ENCODE measurements at places on chromosomes 3 and 15. TPM values are rescaled to one million over a fixed set of nuclear protein-coding genes. Genes with fewer than 3 reads are reported as not detected.
A peak's percentile ranks its signal among the peaks of the same experiment; 100 is the strongest.

The CPNE9 gene
- total RNA-seq: 0.14 TPM

GRCh38 chr3:45110509-45110833 lies 35.7 kb downstream of the CDCP1 start:
- DNase-seq: no peak

GRCh38 chr3:64270866-64271260 lies 45.6 kb upstream of the PRICKLE2 start:
- DNase-seq: no peak

- DNase-seq: no peak
Observed at GRCh38 chr3:52254608-52255007, 9.0 kb downstream of the PPM1M start.

GRCh38 chr3:189137416-189137815 lies 34.4 kb upstream of the TPRG1 start:
- no peak for DNase-seq

- no peak for DNase-seq
Observed at GRCh38 chr3:197800379-197800778, 9.3 kb downstream of the LRCH3 start.

The MYEF2 gene
- total RNA-seq: 11.8 TPM

DNA sequence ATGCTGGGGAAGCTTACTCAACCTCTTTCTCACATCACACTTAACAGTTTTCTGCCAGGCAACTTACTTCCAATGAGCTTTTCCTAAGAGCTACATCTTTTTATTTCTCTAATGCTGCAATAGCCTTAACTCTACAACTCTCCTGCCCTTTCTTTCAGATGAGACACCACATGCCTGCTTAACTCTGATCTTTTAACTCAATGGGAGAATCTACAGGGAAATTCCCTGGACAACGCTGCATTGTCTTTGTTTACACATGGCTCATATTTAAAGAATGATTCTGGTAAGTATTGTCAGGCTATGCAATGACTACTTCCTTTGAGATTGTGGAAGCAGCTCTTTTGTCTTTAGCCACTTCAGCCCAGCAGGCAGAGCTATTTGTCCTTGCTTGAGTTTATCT lies 353.1 kb upstream of the BCHE start:
- no peak for DNase-seq

- DNase-seq: no peak
Observed at GRCh38 chr3:4531478-4532025, 38.4 kb downstream of the ITPR1 start.

GRCh38 chr3:173676094-173676493 lies 278.6 kb downstream of the NLGN1 start:
- DNase-seq: no peak

DNA sequence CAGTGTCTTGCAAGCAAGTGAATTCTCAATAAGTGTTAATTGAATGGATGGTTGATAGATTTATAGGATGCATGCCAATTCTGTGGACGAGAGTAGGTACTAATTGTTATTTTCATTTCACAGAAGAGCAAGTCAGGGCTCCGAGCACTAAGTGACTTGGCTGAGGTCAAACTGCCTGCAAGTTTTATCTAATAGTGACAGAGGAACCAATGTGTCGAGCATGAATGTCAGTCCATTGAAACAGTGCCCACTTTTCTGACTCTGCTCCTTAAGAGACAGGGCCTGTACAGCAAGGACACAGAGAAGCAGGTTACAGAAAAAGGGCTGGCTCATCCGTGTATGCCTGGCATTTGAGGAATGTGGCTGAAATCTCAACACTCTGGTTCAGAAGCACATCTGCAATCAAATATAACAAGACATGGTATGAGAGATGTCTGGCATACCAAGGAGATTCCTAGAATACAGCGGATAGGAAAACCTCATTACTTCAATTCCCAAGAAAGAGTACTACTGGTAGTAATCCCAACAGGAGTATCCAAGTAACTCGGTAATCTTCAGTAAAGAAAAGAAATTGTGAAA lies 6.0 kb upstream of the B3GNT5 start:
- DNase-seq: no peak

The THPO gene
- not detected for total RNA-seq

The ADPRH gene
- 2.5 TPM for total RNA-seq

The CCDC14 gene
- total RNA-seq: 57.3 TPM

DNA sequence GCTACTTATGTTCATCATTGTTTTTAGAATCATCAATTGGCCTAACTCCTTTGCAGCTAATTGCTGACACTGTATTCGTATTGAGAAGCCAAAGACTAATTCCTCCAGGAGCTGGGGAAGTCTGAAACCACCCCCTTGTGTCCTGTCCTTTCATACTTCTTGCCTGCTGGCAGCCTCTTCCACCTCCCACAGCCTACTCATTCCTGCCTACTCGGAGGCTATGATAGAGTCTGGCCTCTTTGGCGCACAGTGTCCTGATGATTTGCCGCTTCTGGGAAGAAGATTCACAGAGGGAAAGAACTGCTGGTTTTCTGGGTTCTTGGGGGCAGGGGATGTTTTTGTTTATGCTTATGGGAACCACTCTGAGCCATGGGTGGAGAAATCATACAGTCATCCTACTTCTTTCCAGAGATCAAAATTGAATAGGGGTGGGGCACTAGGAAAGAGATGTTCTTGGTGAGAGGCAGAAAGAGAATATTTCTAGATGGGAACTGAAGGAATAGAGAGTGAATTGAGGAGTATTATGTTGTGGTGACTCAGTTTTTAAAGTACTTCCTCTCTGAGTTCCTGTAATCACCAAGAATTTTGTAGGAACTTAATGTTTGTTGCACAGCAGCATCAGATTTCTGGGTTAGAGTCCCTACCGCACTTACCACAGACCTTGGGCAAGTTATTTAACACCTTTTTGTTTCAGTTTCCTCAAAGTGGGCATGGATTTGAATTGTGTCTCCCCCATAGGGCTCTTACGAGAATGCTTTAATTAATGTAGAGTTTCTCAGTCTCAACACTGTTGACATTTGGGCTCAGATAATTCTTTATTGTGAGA lies 22.1 kb upstream of the SCAANT1 start:
- DNase-seq: no peak

The IGDCC3 gene
- 1.4 TPM for total RNA-seq

- peak; percentile 72 for DNase-seq
Observed at GRCh38 chr3:112973325-112974177, 1.4 kb downstream of the CD200R1 start.

DNA sequence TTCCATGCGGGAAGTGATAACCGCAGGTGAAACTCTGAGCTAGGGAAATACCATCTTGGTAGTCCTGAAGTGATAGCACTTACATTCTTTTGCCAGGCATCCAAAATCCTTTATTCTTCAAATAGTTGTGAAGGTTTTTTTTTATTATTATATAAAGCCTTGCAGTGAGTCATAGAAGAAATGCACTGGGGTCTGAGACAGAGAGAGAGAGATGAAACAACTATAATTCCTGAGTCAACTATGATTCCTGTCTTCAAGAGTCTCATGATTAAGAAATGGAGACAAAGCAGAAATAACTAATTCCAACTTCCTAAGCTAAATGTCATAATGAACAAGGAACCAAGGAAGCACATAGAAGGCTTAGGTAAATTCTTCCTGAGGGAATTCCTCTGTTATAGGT lies 495.6 kb downstream of the LPP start:
- no peak for DNase-seq

- no peak for DNase-seq
Observed at GRCh38 chr3:166177130-166177529, 339.9 kb upstream of the BCHE start.

The THAP10 gene
- 0.52 TPM for total RNA-seq

The ZNF385D gene
- total RNA-seq: 0.94 TPM

GRCh38 chr3:49359623-49360022 lies 1.5 kb upstream of the GPX1 start:
- DNase-seq: no peak

The CHRNA5 gene
- total RNA-seq: 1.9 TPM

GRCh38 chr3:106008766-106009165 lies 140.0 kb upstream of the CBLB start:
- no peak for DNase-seq

The ACTC1 gene
- total RNA-seq: 9.6 TPM

- peak; percentile 9 for DNase-seq
Observed at GRCh38 chr3:64399205-64399800, 174.0 kb upstream of the PRICKLE2 start.

DNA sequence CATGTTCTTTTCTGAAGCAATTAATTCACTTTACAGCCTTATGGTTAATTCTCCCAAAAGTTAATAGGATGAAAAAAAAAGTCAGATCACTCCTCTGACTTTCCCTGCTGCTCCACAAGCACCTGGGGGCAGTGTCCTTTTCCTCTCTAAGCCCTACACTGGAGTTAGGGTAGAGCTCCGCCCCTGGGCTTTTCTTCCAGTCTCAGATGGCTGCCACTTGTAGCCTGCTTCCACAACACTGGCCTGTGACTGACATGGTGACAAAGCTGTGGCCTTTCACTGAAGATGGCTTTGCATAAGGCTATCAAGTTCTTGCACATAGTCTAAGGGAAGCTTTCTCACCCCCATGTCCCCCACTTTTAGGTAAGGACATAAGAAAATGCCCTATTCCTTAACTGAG lies 1.3 kb upstream of the MON1A start:
- DNase-seq: no peak

- no peak for DNase-seq
Observed at GRCh38 chr3:174202116-174202515, 657.0 kb upstream of the NAALADL2 start.

GRCh38 chr3:69409831-69410230 lies 23.9 kb upstream of the FRMD4B start:
- DNase-seq: no peak

The ANXA2 gene
- 299 TPM for total RNA-seq

DNA sequence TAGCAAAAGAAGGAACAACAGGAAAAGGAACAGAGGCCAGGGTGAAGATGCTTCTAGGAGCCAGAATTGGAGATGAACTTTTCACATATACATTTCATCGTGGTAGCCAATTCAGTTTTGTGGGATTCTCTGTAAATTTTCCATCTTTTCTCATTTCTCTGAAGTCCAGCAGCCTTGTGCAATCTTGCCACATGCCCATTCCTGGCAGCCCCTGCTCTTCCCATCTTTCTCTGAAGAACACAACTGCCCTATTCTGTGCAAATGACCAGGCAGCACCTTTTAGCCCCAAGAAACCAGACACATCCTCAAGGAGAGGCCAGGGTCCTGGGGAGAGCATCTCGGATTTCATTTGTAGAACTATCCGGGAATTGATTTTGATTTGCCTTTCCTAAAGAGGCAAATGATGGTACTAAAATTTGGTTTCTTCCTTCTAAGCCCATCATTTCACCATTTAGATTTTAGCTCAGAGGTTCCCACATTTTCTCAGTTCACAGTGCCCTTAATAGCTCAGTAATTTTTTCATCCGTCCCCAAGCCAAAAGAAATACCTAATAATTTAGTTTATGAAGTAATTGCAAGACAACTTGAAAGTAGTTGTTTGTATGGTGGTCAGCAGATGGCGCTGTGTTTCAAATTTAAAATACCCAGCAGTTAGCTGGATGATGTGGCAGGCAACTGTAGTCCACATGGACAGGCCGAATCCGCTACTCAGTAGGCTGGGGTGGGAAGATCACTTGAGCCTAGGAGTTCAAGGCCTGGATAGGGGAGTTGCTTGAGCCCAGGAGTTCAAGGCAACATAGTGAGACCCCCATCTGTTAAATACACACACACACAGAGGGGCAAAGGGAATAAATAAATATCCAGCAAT lies 61.3 kb upstream of the ACKR4 start:
- DNase-seq: peak; percentile 62

DNA sequence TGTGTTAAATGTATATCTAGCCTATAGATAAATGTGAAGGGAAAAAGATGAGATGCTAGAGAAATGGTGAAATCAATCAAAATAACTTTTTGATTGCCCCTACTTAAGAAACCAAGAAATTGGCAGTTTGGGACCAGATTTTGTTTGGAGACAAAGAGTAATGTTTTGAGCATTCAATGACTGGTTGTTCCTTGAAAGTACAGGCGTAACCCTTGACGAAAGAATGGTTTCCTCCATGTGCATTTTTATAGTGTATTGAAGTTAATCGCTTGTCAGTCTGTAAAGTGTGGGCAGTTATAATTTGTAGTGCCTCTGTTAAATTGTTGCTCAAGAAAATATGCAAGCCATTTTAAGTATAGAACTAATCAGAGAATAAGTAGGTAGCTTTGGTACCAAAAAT lies 1.2 kb downstream of the KIF23 start:
- no peak for DNase-seq

The SLC7A14 gene
- 0.05 TPM for total RNA-seq

The PARP9 gene
- 48.8 TPM for total RNA-seq

DNA sequence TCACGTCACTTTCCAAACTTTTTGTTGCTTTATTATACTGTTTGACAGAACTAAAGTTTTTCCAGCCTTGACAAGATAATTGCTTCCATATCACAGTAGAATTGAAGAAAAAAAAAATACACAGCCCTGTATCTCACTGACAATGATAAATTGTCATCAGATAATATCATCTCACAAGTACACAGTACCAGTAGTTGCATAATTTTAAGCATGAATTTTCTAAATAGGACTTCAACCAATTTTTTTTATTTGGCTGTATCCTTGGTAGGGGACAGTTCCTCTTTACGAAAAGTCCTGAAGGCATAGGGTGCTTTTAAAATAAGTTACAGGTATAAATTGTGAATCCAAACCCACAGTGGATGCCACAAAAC lies 230.7 kb downstream of the ATP8B4 start:
- no peak for DNase-seq

GRCh38 chr3:108602249-108602934 lies 12.9 kb downstream of the DZIP3 start:
- DNase-seq: no peak

The TNNC1 gene
- 5.5 TPM for total RNA-seq

DNA sequence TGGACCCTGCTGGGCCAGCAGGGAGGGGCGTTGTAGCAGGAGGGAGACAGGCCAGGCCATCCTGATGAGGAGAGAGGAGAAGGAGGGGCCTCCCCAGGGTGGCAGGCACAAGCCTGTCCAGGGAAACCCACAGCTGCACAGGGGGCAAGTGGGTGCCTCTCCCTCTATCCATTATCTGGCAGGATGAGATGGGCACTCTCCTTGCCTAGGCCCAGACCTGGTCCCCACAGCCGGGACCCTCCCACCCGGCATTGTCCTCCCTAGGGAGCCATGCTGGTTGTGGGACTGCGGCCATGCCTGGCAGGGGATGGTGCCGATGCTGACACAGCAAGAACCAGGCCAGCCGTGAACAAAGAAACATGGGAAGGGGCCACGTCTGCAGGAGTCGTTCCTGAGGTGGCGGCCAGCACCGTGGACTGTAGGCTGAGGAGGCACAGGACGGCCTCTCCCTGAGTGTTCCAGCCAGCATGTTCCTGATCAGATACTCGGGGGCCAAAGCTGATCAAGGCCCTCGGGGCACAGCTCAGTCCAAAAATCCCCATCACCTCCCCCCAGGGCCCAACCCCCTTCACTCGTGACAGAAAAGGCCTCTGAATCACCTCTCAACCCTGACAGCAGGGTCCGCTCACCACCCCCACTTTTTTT lies 19.2 kb upstream of the CYP11A1 start:
- no peak for DNase-seq

- DNase-seq: peak; percentile 57
Observed at GRCh38 chr15:67033012-67033411, 32.4 kb upstream of the SMAD3 start.

The VEPH1 gene
- total RNA-seq: 0.19 TPM

GRCh38 chr3:47870702-47871260 lies 67.8 kb downstream of the DHX30 start:
- DNase-seq: no peak

GRCh38 chr15:78397382-78397781 lies 40.6 kb upstream of the IREB2 start:
- no peak for DNase-seq

GRCh38 chr3:132265488-132265887 lies 51.7 kb upstream of the ACP3 start:
- DNase-seq: no peak
